Fibroblast of mammary gland (primary cell): ENCODE measurements at places on chromosomes 2 and 18.

DNA sequence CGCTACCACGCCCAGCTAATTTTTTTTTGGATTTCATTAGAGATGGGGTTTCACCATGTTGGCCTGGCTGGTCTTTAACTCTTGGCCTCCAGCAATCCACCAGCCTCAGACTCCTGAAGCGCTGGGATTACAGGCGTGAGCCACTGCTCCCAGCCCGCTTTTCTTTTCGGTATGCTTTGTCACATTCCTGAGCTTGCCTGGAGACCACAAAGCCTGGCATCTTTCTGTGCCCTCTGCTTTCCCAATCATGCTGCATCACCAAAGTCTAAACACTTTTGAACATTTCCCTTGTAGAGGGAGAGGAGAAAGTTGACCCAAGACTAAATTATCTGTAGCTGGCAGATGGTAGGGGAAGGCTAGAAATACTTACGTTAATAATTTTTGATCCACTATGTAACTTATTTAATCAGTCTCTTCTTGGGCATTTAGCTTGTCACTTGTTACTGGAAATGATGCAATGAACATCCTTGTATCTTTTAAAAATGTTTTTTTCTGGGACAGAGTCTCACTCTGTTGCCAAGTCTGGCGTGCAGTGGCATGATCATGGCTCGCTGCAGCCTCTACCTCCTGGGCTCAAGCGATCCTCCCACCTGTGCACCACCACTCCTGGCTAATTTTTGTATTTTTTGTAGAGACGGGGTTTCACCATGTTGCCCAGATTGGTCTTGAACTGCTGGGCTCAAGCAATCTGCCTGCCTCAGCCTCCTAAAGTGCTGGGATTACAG, 2.7 kb upstream of the NPC1 start:
- DNase-seq = peak; percentile 18

- DNase-seq = no peak
Measured at GRCh38 chr2:194104687-194105086, 1552.3 kb upstream of the SLC39A10 start.

DNA sequence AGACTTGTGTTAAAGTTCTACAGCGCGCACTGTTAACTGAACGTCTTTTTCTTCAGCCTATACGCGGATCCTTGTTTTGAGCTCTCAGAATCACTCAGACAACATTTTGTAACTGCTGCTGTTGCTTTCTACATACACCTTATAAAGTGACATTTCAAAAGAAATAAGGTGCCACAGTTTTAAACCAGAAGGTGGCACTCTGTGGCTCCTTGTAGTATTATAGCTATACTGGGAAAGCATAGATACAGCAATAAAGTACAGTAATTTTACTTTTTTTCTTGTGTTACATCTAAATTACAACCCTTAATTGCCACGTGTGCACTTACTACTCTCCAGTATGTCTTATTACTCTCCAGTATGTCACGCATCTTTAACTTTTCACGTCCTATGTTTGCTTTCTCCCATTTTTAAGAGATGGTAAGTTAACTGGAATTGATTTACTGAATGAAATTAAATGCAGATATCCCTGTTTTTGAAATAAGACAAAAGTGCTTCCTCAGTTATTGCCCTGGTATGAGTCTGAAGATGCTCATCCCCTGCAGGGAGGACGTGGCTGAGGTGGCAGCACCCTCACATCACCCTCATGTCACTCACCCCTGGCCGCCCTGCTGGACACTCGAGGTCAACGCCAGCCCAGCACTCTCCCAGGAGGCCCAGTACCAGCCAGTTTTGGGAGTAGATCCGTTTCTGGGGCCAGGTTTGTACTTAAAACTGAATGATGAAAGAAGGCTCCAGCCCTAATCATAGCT, 37.8 kb downstream of the GORASP2 start:
- DNase-seq = no peak

DNA sequence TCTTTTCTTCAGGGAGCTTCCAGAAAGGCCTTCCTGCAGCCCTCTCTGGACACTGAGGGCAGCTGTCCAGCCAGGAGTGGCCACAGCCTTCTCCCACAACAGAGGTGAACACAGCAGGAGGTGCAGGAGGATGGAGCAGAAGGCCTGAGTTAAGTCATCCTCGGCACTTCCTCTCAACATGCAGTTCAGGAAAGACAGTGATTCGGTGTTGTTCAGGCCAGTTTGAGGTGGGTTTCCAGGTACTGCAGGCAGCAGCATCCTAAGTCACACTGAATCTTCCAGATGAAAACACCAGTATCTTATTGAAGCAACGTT, 225.3 kb upstream of the PXDN start:
- no peak for DNase-seq

- DNase-seq = no peak
Measured at GRCh38 chr2:111930409-111930808, 32.0 kb downstream of the MERTK start.

DNA sequence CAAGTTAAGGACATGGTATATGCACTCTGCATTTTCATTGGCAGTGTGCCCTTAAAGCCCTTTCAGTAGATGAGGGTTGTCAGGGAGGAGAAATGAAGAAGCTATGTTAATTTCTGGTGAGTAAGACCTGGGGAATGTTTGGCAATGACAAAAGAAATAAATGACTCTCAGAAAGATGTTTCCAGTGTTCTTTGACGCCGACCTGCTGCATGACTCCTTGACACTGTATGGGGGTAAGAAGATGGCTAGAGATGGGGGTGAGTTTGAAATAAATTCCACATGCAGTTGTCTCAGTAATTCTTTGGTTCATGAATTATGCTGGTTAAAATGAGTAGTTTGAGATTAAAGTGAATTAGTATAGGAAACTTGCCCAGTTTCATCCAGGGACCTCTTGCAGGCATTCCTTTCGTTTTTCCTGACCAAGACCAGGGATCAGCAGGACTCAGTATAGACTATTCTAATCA, 5.9 kb downstream of the CCDC121 start:
- DNase-seq = peak; percentile 87

DNA sequence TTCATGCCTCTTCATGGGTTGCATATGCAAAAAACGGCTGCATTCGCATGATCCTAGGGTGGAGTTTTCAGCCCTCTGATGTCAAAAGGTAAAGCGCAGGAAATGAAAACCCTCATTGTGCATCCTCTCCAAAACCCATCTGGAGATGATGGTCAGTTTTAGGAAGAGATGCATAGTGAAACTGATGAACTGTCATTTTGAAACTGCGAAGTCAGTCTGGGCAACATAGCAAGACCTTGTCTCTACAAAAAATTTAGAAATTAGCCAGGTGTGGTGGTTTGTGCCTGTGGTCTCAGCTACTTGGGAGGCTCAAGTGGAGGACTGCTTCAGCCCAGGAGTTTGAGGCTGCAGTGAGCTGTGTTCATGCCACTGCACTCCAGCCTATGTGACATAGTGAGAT, 2.5 kb upstream of the TTLL4 start:
- DNase-seq = no peak

DNA sequence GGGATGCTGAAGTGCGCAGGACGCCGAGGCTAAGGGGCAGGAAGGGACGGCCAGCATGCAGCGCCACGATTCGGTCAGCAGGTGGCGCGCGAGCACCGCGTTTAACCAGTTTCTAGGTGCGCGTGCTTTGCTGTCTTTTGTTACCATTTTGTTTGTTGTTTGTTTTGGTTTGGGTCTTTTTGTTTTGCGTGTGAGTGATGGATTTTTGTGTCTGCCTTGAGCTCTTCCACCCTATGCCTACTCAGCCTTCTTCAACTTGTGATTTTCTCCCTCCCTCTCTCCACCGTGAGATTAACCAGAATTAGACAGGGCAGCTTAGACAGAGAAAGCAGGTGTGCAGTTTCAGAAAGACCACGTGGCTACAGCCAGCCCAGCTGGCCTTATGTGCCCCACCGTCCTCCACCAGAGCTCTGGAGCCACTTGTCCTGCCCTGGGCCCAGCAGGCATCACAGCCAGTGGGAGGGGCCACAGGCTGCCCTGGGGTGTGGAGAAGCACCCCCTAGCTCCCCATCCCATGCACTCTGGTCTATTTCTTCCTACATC, 180.2 kb downstream of the RNF144A start:
- DNase-seq = peak; percentile 59

DNA sequence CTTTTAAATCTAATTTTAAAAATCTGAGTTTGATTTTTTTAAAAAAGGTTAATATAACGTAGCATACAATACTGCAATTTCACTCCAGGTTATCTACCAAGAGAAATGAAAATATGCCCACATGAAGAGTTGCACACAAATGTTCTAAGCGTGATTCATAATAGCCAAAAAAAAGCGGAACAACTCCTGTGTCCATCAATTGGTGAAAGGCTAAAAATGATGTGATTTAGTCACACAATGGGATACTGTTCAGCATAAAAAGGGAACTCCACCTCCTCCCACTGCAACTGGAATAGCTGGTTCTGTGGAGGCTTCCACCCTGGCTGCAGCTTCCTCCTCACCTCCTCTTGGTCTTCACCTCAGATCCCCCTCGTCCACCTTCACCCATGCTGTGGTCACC, 132.8 kb downstream of the PIK3C3 start:
- no peak for DNase-seq

GRCh38 chr2:238973038-238973739, 125.3 kb downstream of the TWIST2 start:
- DNase-seq = peak; percentile 69

GRCh38 chr2:240788482-240788881, 31.5 kb downstream of the KIF1A start:
- no peak for DNase-seq
